Activated T-helper 2 cell treated with anti-CD3 and anti-CD28 coated beads, Interferon-gamma antibody, Interleukin-2, Interleukin-4, amounts not matched to agents 10 μg/mL and 5 μg/mL and 100 μg/mL, durations not matched to agents 14 hours and 24 hours and 36 hours (primary cell): ENCODE measurements at places on chromosomes 5 and 9.

- no peak for DNase-seq
These were observed 52.9 kb downstream of the CAMK4 start for GRCh38 chr5:111277061-111277460.

- DNase-seq: no peak
These were observed 70.3 kb upstream of the EQTN start for GRCh38 chr9:27367175-27367798.

DNA sequence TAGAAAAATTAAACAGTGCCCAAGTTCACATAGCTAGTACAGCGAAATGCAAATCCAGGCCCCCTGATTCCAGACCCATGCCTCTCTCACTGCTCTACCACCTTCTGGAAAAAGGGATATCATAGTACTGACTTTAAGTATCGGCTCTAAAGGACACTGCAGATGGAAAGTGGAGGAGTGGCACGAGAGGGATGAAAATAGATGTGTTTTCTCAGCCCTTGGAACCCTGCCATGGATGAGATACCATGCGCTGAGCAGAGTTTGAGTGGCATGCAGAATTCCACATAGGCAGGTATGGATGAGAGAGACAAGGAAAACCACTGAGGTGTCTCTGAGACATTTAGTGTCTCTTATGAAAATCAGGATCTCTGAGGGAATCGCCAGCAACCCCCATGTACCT is 18.8 kb downstream of the CKMT2 start:
- DNase-seq: no peak

DNA sequence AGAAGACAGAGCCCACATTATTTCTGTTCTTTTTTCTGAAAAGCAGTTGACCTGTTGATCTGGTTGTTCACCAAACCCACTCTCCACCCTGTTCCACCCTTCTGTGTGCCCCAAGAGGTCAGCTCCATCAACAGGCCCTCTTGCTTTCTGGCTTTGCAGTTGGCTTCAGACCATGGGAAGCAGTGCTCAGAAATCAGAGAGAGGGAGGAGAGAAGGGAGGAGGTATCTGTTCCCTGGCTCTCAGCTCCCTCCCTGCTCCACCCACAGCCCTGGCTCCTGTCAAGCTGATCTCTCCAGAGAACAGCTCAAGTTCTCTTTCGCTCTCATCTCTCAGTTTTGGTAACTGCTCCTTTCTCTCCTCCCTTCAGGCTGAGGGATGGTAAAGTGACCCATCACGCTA is 144.2 kb upstream of the RAI14 start:
- DNase-seq: no peak

DNA sequence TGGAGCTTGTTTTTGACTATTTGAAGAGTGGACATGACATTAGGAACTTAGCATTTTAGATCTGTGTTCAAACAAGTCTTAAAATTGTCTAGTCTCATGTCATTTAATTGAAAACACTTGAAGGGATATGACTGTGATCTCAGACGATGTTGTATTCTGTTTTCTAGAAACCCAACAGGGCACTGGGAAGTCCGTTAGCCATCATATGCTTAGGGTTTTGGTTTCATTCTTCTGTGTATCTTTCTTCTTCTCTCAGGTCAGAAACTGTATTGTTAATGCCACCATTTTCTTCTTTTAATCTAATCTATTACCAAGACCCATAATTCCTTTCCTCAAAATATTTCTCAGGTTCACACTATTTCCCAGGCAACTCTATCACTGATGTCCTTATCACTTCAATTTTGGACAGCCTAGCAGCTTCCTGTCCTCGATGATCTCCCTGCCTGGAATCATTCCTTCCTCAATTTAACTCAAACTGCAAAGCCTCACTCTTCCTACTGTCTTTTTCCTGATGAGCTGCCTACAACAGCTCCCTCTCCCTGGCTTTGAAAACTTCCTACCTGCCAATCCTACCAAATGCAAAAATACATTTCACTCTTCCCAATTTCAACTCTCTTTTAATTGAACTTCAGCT is 77.7 kb downstream of the MEF2C start:
- DNase-seq: no peak

GRCh38 chr5:123438902-123439301 is 15.7 kb upstream of the CEP120 start:
- peak; percentile 29 for DNase-seq

- DNase-seq: no peak
These were observed 154.8 kb downstream of the ADAMTS6 start for GRCh38 chr5:65326922-65327321.

GRCh38 chr5:79546782-79547428 is 33.0 kb upstream of the HOMER1 start:
- no peak for DNase-seq

- no peak for DNase-seq
These were observed 32.4 kb downstream of the GNAQ start for GRCh38 chr9:77999231-77999631.

DNA sequence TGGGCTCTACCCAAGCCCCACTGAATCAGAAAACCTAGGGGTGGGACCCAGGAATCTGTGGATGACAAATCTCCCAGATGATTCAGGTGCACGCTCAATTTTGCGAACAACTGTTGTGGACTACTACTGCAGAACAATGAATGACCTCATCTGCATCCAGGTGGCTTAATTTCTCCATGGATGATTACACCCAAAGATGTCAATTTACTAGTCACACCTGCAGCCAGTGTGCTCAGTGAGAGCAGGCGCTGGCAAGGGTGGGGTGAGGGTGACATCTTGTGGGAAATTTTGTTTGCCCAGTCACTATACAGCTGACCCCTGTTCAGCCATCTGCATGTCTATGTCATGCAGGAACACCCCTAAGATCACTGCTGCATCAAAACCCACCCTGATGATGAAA is 118.2 kb downstream of the ENTREP1 start:
- DNase-seq: no peak

GRCh38 chr5:3734632-3735031 is 139.0 kb downstream of the IRX1 start:
- DNase-seq: no peak

DNA sequence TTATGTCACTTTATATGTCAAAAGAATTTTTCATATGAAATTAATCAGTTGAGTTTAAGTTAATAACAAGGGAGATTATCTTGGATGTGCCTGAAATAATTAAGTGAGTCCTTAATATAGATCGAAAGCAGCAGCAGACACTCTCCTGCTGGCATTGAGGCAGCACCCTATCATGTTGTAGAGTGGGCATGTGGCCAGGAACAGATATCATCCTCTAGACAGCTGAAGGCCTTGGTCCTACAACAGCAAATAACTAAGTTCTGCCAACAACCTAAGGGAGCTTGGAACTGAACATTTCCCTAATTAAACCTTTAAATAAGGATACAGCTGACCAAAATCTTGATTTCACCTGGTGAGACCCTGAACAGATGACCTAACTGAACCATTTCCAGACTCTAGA is 25.8 kb upstream of the UGT3A1 start:
- DNase-seq: no peak

GRCh38 chr9:75239176-75239575 is 150.9 kb downstream of the OSTF1 start:
- no peak for DNase-seq

DNA sequence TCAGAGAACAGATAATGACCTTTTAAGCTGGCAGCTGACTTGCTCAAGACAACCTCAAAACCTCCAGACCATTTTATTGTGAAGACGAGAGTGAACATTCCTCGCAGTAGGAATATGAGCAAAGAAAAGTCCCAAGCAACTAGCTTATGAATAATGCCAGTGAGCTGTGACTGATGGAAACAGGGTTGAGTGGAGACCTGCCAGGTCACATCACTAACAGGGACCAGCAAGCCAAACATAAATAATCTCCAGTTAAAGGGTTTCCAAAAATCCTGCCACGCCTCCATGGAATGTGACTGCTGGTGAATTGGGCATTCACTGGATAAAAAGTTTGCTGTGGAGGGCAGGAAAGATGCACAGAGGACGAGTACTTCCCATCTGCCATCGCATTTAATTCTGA is 185.4 kb downstream of the CRB2 start:
- no peak for DNase-seq

DNA sequence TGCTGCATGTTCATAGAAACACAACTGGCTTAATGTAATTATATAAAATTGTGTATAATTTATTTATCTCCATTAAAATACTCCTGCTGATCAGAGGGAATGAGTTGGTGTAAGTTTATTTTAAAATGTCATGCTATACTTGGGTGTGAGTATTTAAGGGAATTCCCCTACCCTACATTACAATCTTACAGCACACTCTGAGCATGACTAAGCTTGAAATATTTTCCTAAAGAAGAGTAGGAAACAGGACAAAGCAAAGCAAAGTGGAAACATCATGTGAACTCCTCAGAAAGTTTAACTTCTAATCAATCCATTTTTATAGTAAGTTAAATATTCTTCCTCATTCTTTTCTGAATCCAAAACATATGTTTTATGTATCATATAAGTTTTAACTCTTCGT is 1271.3 kb downstream of the EFNA5 start:
- DNase-seq: no peak

DNA sequence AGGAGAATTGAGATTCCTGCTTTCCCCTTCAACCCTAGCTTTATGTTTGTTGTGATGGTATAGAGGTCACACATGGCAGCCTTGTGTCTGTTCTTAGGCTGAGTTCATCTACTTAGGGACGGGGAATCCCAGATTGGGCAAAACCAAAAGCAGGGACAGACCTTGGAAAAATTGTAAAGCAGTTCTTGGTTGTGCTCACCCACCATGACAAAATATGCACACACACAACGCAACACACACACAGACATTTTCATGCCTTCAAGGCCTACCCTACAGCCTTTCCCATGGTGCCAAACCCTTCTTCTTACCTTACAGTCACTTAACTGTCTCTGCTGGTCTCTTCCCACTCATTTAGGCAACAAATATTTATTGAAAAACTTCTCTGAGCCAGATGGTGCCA is 14.8 kb downstream of the PCDHGC5 start:
- no peak for DNase-seq

DNA sequence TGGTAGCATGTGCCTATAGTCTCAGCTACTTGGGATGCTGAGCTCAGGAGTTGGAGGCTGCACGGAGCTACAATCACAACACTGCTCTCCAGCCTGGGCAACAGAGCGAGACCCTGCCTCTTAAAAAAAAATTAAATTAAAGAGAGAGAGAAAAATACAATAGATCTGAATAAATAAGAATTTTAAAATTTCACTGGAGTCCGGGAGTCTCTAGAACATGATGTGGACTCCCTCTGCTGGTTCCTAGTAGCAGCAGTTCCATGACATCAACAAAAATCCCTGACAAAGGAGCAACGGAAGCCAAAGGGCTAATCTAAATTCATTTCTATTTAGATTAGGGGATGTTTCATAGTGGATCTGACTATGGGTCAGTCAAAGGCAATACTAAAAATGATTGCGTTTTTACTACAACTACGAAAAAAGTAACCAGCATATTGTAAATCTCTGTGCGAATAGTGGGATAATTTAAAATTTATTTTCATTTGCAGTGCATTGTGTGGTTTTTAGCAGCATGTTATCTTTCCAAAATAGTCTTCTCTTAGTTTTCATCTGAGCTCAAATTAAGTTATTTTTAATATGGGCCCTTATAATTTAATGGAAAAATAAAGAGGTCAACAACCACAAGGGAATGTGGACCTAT is 6.7 kb downstream of the INIP start:
- no peak for DNase-seq

- DNase-seq: no peak
These were observed 18.5 kb downstream of the CAMSAP1 start for GRCh38 chr9:135888766-135889394.

DNA sequence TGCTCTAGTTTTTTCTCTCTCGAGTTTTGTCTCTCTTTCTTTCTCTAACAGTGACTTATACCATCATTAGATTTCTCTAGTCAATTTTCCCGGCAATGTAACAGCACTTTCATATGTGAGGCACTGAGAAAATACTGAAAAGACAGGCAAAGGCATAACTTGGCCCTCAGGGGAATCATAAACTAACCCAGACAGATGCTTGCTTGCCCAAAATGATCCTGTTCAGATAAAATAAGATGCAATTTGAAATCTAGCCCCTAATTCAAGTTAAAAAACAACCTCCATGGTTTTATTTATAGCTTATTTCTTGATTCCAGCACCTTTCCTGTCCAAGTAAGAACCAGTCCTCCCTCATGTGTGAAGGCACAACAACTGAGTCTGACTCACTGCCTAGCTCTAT is 294.6 kb downstream of the GAS1 start:
- no peak for DNase-seq

DNA sequence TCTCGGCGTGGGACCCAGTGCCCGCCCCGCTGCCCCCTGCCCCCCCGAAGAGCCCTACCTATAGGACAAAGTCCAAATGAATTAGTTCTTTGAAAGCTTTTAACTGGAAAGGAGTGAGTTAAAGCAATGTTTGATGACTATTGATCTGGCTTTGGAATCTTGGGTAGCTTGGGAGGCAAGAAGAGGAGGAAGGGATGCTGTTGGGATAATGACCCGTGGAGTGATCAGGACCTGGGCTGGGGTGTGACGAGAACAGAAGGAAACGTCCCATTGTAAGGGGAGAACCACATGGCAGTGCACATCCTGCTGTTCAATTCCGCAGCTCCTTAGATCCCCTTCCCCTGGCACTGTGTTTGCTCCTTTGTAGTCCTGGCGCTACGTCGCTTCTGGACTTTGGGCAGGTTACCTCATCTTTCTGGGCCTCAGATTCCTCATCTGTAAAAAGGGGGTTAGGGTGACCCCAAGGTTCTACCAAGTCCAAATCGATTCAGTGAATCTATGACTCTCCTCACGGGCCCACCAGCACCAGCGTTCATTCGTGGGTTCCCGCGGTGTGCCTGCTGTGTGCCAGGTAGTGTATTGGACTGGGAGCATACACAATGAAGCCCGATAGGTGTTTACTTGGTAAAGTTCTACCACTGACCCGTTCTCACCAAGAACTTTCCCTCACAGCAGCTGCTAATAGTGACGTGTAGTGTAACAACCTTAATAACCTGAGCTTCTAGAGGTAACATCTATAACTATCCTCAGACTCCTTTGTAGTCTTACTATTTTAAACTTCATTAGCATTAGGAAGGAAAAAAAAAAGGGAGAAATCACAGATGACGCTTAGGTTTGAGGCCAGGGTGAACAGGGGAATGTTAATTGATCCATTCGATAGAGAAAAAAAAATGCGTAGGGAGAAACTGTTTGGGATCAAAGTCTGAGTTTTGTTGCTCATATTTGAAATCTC is 1.1 kb upstream of the NADK2 start:
- DNase-seq: no peak

- DNase-seq: no peak
These were observed 48.8 kb upstream of the EDIL3 start for GRCh38 chr5:84433461-84433860.

- DNase-seq: no peak
These were observed 279.0 kb downstream of the AOPEP start for GRCh38 chr9:95005278-95006143.
